Fibroblast of skin of left biceps (primary cell): ENCODE measurements at places on chromosomes 11 and 22.

GRCh38 chr11:44030996-44031395, 16.8 kb upstream of the ACCSL start:
- no peak for DNase-seq

- DNase-seq = no peak
These were observed 32.6 kb upstream of the GNAZ start for GRCh38 chr22:23037429-23038333.

GRCh38 chr22:30045901-30046715, 34.2 kb upstream of the HORMAD2 start:
- DNase-seq = no peak

DNA sequence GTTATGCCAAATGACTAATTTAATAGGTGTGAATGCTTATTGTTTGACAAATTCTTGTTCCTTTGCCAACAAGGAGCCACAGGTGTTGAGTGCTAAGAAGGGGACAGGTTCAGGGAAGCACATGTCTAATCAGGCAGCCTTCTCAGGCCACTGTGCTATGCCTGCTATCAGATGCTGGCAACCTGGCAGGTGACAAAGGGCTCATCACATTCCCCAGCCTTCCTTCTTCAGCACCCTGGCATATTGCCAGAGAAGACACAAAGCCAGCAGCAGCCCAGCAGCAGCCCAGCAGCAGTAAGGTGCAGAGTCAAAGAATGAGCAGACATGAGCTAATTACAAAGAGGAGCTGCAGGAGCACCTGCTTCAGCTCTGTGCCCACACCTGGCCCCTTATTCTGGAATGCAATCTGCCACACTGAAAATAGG, 68.2 kb downstream of the GUCY1A2 start:
- no peak for DNase-seq

- no peak for DNase-seq
These were observed 8.2 kb upstream of the HSPA8 start for GRCh38 chr11:123069908-123070821.

DNA sequence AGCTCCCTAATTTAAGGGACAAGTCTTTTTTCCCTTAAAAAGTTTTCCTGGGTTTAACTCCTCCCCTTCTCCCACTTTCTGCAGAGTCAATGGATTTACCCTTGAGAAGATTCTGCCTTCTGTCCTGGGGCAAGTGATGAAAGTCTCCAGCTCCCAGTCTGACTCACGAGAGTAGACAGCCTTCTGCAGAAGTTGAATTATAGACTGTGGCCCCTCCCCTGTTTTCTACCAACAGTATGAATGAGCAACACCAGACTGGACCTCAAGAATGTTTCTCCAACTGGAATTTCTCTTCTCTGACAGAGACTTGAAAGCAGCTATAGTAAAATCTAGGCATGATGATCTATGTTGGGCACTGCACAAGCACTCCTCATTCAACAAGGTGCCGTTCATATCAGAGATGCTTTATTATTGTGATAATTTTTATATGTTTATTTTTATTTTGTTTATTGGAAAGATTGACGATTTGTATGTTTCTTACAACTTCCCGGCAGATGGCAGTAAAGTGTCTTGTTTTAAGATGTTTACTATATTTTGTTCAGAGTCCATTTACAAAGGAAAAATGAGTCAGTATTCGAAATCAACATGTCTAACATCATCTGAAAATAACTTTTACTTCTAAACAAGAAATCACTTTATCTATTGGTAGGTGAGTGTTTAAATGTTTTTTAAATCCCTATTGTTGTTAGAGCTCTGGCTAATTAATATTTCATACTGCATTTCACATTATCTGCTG, 56.6 kb downstream of the LMO2 start:
- DNase-seq = peak; percentile 56

GRCh38 chr11:69089258-69089657, 40.5 kb downstream of the TPCN2 start:
- DNase-seq = peak; percentile 26

- no peak for DNase-seq
These were observed 62.6 kb upstream of the SLC6A5 start for GRCh38 chr11:20536784-20537183.

DNA sequence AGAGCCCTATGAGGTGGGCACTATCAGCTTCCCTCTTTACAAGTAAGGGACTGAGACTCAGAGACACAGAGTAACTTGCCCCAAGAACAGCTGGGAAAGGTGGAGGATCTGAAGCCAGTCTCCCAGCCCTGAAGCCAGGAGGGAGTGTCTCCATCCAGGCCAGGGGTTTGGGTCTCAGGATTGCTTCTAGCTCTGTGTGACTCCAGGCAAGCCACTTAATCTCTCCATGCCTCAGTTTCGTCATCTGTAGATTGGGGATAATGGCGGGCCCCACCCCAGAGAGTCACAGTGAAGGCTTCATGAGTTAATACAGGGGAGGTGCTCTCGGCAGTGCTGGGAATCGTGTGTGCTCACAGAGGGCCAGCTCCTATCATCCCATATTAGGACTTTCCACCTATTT, 10.5 kb downstream of the MAP4K2 start:
- DNase-seq = no peak

DNA sequence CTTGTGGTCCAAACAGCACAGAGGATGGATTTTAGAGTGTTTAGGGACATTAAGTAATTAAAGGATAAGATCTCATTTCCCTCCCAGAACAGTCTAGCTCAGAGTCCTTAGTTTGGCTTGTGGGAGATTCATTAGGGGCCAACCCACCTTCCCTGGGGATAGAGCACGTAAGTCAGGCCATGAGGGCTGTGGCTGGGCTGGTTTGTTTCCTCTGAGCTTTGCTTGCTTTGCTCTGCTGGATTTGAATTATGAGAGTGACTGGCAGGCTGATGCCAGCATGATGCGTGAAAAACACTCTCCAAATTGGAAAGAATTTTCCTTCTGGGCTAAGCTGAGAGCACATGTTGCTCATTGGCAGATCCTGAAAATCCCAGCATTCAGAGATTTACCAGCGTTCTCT, 84.7 kb upstream of the HEPHL1 start:
- no peak for DNase-seq

DNA sequence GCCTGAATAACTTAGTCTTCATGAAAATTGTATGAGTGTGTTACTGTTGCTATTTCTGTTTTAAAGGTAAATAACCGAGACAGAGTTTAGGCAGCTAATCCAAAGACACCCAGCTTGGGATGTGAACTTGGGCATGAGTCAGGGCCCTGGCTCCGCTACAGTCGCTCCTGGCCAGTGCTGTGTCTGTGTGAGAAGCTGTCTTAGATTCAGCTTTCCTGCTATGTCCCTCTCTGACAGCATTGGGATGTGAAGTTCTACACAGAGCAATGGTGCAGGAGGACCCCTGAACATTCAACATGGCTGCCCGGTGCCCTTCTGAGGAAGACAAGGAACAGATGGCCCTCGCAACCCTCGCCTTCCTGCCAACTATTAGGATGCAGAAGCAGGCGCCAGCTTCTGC, 49.4 kb downstream of the GALNT18 start:
- no peak for DNase-seq

- DNase-seq = no peak
These were observed 125.2 kb downstream of the TEAD1 start for GRCh38 chr11:12799334-12799835.

DNA sequence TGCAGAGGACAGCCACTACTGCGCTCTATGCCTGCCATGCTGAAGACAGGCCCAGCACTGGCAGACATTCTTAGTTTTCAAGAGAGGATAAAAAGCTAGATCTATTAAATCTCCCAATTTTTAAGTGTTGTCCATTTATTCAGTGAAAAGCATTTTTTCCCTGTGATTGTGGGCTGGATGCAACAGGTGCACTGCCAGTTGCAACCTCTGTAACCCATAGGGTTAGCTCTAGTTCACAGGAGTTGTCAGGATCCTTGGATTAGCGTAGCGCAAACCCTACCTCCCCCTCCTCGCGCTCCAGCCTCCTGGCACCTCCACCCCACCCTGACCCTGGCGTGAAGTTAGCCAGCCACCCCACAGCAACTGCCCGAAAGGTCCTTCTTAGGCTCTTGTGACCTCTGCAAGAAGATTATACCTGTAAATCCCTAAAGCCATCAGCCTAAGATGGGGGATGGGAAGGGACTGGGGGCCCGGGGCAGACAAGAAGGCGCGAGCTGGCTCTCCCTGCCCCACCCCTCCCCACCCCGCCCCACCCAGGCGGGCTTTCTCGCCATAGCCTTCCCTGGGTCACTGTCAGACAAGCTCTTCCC, 30.9 kb downstream of the EIF3F start:
- no peak for DNase-seq

DNA sequence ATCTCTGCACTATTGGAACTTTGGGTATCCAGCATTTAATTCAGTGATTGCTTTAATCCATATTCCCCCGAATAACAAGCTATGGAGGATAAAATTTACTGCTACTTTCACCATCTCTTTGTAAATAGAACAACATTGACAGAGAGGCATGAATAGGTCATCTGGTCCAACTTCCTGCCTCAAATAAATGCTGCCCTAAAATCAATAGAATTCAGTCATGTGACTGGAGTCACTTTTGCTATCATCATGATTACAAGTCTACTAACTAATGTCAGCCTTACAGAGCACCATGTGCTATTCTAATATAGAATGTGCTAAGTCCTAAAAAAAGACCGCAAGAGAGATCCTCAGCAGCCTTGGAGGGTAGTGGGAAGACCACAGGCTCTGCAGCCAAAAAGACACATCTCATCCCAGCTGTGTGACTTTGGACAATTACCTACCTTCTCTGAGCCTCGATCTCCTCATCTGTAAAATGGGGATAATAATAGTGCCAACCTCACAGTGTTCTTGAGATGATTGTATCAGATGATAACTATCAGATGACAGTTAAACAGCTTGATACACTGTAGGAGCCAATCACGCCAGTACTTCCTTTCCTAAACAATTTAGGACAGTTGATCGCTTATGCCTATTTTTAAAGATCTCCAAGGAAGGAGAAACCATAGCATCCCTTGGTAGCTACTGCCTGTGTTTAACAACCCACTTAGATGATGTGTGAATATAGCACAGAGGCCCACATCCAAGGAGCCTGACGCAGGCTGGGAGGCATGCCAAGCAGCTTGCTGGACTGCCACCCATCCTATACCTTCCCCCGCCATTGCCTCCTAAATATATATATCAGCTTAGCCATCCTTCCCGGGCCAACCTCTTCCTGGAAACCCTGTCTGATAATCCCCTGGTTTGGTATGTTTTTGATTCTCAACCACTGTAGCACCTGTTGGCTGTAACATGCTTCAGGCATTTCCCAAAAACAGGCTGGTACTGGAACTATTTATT, 77.3 kb upstream of the PHF21A start:
- no peak for DNase-seq

- DNase-seq = no peak
These were observed 98.8 kb downstream of the BCR start for GRCh38 chr22:23278883-23279675.

GRCh38 chr11:33687733-33688479, 12.7 kb downstream of the C11orf91 start:
- peak; percentile 45 for DNase-seq

- DNase-seq = no peak
These were observed 19.6 kb downstream of the PRDM11 start for GRCh38 chr11:45165806-45166603.

- DNase-seq = no peak
These were observed 2.1 kb downstream of the ADA2 start for GRCh38 chr22:17217179-17217578.

DNA sequence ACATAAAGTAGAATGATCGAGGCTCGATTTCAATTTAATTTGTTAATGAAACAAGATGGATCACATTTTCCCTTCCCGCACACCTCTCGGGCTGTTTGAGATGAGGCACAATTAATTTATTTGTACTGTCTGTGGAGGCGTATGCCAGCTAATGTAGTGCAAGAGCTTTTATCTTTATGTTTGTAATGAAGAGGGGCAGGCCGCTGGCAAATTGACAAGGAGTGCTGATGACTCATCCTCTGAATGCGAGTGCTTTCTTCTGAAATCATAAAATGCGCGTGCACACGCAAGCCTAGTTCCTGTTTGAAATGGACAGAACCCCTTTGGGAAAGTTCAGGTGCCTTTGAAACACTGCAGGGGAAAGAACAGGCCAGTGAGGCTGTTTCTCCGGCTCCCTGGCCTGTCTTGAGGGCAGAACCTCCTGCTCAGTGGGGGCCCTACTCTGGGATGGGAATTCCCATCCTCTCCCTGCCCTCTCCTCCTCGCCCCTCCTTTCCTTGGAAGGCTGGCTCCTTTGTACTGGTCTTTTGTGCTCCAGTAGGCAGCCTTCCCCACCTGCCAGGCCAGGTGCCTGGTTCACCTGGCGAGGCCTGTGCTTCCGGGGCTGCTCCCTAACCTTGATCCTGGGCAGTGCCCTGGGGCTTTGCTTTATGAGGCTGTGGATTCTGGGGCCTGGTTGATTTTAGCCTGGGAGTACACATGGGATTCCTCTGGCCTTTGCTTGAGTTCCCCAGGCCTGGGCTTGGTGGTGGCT, 50.3 kb downstream of the TEAD1 start:
- DNase-seq = peak; percentile 62

DNA sequence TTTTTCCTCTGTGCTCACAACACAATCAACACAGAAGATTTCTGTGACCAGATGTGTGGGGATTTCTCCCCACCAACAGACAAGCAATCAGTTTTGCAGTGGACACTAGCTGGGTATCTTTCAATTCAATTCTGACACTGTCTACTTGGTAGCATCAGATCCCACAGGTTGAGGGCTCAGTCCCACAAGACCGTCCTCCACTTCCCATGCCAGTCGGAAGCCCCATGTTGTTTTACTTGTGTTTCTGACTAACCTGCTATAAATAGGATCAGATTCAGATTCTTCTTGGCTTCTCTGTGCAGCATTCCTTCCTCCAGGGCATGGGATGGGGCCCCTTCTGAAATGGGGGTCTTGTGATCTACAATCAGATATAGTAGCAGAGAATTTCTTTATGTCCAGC, 19.6 kb downstream of the ACER3 start:
- no peak for DNase-seq

GRCh38 chr22:42169055-42169469, 38.5 kb upstream of the CYP2D6 start:
- DNase-seq = no peak

- no peak for DNase-seq
These were observed 130.4 kb downstream of the C11orf87 start for GRCh38 chr11:109552376-109552775.
